ENCODE measurements at places on chromosomes 5 and 9.

DNA sequence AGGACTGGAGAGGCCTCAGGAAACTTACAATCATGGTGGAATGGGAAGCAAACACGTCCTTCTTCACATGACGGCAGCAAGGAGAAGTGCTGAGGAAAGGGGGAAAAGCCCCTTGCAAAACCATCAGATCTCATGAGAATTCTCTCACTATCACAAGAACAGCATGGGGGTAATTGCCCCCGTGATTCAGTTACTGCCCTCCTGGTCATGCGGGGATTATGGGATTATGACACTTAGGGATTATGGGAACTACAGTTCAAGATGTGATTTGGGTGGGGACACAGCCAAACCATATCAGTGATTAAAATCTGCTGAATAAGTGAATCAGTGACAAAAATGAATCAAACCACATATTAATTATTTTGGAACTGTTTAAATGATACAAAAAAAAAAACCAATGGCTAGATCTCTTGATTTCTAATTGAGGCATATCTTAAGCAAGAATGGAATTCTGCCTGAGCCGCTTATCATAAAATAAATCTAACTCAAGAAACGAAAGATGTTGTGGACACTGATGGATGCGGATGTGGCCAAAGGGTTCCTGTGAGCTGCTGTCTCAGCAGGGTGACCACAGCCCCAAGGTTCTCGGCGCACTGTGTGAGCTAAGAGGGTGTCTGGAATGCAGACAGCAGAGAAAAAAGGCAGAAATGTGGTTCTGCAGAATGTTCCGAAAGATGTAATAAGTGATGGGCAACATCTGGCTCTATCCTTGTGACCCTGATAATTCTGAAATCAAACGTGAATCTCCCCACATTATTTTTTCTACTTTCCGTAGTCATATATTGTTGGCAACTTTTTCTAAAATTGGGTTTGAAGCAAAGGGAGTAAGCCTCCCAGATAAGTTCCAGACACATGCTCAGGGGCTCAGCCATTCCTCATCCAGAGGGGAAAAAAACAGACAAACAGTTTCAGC lies 107.2 kb upstream of the ICE1 start:
- DNase-seq = no peak

- no peak for DNase-seq
These were observed 169.2 kb downstream of the COX7C start for GRCh38 chr5:86786955-86787354.

GRCh38 chr9:37678789-37679273 lies 28.1 kb downstream of the FRMPD1 start:
- no peak for DNase-seq

DNA sequence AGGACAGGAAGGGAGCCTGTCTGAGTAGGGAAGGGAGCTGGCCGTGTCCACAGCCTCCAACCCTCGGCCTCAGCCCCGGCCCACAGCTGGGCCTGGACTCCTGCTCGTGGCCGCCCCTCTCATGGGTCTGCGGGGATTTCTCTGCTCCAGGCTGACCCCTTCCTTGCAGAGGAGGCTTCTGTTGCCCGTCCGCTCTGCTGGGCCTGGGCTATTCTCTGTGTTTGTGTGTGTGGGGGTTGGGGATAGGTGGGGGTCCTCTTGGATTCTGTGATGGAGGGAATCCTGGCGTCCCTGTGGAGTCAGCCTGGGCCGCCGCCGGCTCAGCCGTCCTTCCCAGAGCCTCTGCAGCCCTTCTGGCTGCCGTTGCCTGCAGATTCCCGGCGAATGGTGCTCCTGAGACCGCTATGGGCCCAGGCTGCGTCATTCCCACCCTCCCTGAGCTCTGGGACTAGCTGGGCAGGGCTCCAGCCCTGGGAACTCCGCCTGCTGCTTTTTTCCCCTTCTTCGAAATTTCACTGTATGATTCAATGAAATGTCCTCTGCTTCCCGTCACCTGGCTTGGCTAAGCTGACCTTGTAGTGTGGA lies 64.2 kb downstream of the FGF18 start:
- DNase-seq = no peak

DNA sequence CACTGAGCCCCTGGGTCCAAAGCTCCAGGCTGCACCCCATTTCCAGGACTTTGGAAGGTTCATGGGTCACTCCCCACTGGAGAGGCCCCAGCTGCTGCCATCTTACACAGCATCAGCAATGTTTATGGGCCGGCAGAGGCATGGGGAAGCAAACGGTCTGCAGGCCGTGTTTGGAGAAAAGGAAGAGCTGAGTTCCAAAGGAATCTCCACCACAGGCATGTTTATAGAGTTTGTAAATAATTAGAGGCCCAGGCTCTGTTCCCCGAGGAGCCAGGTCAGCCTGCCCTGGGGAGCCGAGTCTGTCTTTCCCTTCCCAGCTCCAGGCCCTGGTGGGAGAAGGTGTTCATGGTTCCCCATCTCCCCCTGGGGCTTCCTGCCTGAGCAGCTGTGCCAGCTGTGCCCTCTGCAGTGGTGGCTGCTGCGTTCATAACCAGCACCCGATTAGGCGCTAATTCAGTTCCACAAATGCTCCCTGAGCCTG lies 64.8 kb downstream of the COL27A1 start:
- no peak for DNase-seq

DNA sequence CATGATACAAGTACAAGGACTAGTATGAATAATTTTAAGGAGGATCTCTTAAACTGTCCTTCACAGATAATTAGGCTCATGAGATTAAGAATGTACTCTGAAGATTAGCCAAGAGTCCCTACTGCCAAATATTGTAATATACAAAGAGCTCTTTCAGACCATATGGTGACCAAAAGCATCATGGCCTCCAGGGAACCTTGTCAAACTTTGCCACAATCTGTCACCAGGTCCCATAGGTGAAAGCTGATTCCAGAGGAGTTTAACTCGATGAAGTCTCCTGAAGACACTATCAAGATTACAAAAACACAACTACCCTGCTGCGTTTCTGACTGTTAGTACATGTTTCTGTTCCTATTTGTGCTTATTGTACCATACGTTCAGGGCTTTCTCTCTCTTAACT lies 395.4 kb upstream of the ITGA1 start:
- DNase-seq = no peak

- DNase-seq = no peak
These were observed 70.0 kb upstream of the PPP1R26 start for GRCh38 chr9:135409286-135410200.

- DNase-seq = no peak
These were observed 71.7 kb downstream of the GRIA1 start for GRCh38 chr5:153562189-153562588.

GRCh38 chr9:119216651-119217331 lies 152.4 kb downstream of the BRINP1 start:
- no peak for DNase-seq
